ENCODE measurements at places on chromosomes 12 and 14.

DNA sequence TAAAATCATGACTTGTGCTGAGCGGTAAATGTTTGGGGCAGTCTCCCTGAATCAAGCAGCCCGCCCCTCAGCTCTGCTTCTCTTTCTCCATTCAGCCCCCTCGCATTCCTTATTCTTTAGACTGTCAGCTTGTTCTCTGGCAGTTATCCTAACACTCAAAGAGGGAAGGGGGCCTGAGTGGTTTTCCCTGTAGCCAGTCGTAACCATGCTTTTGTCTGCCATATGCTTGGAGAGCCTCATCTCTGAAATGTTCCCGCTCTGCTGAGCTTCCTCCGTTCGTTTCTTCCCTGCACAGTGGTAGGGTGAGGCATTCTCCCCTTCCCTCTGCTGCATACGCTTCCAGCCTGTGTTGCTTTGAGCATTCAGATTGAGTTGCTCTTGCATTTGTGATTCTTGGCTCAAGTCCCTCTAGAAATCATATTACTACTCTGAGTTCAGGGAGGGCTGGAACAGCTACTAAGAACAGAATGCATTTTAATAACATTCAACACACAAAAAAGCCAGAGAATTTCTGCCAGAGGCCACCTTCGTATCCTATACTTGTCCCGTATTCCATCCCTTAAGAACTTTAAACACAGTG lies 119.7 kb downstream of the FBXL14 start:
- no peak for DNase-seq

GRCh38 chr14:51613416-51613815 lies 38.3 kb upstream of the FRMD6 start:
- no peak for DNase-seq

GRCh38 chr12:40963751-40964150 lies 224.4 kb upstream of the PDZRN4 start:
- no peak for DNase-seq

DNA sequence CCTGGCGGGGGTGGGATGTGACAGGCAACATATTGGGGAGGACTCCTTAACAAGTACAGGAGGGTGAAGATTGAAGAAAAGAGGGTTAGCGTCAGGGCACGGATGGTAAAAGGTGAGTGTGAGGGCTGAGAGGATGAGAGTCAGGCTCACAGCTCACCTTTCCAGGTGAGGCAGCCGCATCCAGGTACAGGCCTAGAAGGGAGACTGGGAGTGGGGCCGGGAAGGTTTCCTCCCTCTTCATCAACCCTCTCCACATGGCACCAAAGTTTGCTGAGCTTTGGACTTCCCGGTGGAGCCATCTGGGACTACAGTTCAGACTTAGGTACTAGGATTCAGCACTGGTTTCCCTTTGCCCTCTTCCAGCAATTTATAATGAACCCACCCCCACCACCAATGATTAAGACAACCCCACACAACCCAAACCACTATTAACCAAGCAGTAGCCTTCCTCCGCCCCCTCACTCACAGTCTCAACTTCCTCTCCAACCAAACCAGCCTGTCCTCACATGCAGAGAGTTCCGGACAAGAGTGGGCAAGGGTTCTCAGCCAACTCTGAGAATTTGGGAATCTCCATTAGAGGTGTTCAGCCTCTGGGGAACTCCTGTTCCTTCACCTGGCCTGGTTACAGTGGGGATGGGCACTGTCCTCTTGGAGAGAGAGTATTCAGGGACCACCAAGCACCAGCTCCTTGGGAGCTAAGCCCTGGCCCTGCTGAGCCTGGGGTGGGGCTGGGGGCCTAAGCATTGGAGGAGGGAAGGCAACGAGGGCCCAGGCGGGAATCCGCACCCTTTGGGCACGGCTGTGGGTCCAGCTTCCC lies 2.4 kb upstream of the HOXC4 start:
- DNase-seq: no peak

DNA sequence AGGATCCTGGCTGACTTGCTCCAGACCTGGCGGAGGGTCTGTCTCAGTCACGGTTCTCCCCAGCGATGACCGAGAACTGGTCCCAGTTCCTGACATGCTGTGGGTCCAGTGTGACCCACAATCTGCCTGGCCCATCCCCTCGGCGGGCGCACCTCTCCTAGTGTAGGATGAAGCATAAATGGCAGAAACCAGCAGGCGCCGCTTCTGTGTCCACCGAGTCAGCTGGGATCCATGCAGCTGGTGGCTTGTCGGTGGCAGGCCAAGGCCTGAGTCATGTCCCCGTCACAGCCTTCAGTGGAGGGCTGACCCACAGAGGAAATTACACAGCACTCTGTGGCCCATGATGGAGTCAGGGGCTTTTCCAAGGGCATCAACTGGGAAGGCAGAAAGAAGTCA lies 38.5 kb downstream of the NFKBIA start:
- DNase-seq: no peak

Measured in stimulated activated CD8-positive, alpha-beta memory T cell treated with anti-CD3 and anti-CD28 coated beads, Interleukin-4, amount 100 ng/mL, for 4 hours (primary cell).